ENCODE measurements at places on chromosomes 5 and 9. TPM values are rescaled to one million over a fixed set of nuclear protein-coding genes. Genes with fewer than 3 reads are reported as not detected.
A peak's percentile ranks its signal among the peaks of the same experiment; 100 is the strongest.

GRCh38 chr5:16345454-16345853 is 120.1 kb downstream of the ZNF622 start:
- DNase-seq = no peak

DNA sequence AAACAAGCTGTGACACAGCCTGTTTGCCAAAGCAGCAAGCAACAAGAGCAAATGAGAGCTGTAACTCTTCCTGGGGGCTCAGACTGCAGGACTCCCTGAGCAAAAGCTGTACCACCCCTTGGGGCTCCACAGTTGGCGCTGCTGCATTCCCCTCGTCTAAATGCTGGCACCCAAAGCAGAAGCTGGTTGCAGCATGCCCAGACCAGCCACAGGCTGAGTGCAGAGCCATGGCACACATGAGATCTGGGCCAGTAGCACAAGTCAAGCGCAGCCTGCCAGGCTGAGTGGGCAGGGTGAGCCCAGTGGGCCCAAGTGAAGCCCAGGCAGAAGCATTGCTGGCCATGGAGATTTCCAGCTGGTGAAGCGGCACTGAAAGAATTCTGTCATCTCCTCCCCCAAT is 157.3 kb upstream of the GRAMD2B start:
- DNase-seq = no peak

Gene DNAJB5
- 133 TPM for total RNA-seq

DNA sequence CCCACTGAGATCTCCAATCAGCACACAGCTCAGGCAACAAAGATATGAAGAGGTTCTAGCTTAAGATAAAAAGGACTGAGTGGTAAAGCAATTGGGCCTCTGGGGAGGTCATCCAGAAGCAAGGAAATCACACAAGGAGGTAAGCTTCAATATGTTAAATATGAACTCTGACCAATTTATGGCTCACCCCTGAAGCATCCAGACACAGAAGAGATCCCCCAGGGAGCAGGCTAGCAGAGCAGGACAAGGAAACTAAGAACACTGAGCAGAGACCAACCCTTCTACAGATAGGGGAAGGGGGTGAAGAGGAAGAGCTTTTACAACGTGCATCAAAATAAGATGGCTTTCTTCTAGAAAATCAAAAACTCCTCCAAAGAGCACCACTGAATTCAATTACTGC is 616.2 kb downstream of the DNAH5 start:
- DNase-seq = no peak

DNA sequence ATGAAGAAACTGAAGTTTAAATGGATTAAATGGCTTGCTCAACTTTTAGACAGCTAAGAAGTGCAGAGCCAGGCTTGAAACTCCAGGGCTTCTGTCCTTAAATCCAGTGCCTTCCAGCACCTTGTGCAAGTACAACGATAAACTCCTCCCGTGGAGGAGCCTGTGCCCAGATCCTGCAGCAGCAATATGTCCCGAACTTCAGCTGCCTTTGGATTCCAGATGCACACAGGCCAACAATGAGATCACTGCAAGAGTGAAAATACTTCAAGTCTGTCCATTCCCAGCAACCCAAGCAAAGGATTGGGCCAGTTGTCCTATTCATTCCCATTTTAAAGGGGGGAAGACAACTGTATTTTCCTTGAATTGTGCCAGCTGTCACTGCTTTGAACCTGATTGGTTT is 199.6 kb downstream of the CRB2 start:
- no peak for DNase-seq

GRCh38 chr9:129139233-129139992 is 28.2 kb downstream of the PTPA start:
- peak; percentile 87 for DNase-seq

DNA sequence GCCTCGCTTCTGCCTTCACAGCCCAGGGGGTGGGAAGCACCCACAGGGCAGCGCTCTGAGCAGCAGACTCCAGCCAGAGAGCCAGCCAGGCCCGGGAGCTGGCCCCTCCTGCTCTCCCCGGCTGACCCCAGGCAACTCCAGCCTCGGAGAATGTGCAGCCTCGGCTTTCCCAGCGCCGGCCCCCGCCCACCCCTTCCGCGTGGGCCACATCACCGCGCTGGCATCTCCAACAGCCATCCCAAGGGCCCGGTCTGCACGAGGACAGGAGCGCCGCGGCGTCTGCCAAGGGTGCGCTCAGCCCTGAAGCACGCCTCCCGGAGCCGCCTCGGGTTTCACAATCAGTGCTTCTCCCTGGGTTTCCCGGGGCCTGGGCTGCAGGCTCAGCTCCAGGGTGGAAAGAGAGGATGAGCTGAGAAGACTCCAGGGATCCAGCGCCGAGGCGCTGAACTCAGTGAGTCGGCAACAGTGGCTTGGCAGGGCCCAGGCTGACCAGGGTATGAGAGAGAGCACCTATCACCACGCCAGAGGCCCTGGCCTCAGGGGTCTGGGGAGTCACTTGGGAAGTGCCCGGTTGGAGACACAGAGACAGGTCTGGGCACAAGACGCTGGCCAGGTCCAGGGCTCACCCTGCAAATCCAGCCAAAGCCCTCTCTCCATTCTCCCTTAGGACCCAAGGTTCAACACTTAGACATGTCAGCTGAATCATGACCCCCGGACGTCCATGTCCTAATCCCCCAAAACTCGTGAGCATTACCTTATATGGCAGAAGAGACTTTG is 79.6 kb downstream of the ADAMTS2 start:
- peak; percentile 92 for DNase-seq

GRCh38 chr9:21516796-21517195 is 34.7 kb upstream of the IFNE start:
- DNase-seq = no peak

DNA sequence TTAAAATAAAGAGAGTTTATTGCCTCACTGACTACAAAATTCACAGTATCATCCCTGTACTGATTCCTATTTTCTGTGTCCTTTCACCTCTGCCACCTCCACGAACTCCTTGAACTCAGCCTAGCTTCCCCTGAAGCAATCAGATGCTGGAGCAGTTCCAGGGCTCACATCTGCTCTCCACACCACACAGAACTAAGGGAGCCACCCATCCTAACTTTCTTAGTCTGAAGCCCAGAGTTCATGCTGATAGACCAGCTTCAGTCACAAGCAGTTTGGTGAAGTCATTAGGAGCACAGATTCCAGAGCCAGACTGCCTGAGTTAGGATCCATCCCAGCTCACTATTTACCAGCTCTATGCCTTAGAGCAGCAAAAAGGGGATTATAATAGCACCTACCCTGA is 15.6 kb upstream of the EPB41L4A start:
- no peak for DNase-seq

Gene KLHL3
- total RNA-seq = 35.1 TPM

Gene PLAC8L1
- total RNA-seq = not detected

DNA sequence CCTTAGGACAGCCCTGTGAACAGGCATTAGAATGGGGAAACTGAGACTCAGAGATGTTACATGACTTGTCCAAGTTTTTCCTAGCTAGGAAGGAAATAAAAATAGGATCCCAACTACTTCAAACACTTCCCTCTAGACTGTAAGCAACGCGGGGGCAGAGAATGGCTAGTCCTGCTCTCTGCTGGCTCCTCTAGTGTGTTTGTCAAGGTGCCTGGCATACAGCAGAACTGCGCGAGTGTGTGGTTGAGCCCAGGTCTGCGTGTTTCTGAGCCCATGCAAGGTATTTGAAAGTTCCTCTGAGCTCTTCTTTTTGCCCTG is 152.5 kb downstream of the MACROH2A1 start:
- DNase-seq = no peak

GRCh38 chr5:178306430-178307225 is 74.0 kb upstream of the PHYKPL start:
- peak; percentile 72 for DNase-seq

DNA sequence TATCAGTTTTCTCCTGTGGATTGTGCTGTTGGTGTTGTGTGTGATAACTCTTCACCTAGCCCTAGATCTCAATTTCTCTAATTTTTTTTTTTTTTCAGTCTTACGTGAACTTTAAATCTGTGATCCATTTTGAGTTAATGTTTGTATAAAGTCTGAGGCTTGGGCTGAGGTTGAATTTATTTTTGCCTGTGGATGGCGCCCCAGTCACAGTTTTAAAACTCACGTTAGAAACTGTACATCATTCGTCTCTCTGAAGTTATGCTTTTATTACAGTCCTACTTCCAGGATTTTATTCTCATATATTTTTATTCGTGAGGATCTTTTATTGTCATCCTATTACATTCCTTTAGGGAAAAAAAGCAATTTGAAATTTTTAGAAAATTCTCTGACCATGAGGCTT is 103.1 kb downstream of the EHMT1 start:
- no peak for DNase-seq

DNA sequence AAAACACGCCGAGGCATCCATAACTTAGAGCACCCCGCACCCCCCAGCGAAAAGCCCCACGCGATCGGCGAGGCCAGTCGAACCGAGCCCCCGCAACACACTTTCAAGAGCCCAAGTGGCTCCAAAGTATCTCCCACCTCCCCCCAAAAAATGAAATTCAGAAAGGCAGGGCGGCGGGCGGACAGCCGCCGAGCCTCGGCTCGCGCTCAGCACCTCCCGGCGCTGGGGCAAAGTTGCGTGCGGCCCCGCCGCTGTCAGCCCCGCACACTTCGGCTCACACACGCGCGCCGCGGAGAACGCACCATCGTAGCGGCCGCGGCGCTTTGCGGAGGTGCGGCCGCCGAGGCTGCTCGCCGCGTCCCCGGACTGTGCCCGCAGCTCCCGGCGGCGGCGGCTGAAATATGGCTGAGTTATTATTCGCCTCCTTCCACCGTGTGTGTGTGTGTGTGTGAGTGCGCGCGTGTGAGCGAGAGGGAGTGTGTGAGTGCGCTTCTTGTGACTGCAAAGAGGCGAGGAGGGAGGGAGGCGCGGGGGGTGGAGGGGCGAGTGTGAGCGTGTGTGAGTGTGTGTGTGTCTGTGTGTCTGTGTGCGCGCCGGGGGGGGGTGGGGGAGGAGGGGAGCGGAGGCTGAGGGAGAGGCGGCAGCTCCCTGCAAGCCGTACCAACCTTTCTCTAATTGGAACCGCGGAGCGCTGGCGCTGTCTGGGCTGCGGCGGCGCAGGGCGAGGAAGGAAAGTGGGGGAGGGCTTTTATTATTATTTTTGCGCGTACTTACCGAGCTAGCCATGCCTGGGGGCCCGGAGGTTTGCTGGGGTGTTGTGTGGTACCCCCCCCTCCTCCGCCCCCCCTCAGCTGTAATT is 599 bp downstream of the MLLT3 start:
- DNase-seq = peak; percentile 82

DNA sequence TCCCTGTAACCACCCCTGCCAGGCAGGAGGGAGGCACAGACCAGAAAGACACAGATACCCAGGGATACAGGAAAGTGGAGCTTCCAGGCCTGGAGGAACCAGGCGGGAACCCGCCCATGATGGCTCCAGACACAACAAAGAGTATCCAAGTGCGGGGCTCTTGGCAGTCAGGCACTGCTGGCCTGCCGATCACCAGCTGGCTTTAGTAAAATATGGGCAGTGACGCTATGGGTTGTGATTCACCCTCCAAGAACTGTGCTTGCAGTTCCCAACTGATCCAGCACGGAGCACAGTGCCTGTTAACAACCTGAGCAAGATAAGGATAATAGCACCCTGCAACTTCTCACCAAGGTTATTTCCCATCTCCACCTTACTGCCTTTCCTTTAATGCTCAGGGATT is 463.3 kb downstream of the IRX1 start:
- DNase-seq = no peak

DNA sequence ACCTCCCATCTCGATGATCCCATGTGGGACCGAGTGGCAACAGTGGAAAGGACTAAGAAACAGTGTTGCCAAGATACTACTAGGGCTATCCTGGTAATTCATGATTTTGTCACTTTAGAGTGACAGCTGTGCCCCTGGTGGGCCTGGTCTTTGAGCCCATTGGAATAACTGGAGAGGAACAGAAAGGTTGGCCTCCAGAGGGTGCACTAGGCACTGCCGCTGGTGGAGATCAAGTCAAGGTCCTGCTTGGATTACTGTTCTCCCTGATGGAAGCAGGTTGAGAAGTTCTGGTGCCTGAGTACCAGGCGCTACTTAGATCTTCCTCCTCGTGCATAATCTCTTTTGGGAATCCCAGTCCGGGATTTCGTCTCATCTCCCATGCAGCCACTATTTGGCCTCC is 129.6 kb downstream of the SEC61B start:
- no peak for DNase-seq

GRCh38 chr5:56803025-56803424 is 12.3 kb upstream of the MAP3K1 start:
- no peak for DNase-seq

DNA sequence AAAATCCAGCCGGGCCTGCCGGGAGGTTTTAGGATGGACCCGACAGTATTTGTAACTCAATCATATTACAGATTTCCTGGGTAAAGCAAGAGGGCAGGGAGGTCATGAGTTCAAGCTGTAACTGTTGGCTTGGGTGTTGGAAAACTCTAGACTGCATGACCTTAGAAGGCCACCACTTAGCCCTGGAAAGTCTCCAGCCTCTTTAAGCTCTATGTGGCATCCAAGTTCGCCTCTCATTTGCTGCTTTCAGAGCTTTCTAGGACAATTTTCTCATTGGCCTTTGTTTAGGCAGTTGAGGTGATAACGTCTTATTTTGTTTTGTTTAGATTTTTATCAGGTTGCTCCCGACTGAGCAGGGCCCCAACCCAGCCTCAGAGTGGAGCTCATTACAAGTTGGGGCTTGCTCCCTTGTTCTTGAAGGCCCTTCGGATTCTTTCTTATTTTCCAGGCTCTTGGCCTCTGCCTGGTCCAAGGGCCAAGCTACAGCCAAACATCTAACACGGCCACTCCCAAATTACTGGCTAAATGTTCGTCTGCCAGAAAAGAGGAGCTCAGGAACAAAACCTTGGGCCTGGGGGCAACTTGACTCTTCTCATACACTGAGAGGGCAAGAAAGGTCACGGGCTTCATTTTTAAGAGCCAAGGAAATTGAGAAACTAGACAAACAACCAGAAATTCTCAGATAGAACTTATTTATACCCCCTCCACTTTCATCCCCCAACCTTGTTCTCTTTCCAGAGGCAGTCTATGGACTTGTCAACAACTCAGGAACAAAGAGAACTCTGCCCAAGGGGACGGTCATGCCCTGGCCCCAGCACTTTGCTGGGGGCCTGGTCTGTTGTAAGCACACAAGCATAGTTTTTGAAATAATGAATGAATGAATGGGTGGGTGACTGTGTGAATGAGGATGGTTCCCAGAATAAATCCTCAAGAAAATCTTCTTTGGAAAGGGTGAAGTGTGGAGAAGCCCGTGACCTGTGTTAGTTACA is 526.9 kb downstream of the BNC2 start:
- DNase-seq = no peak
